Panc1 (cell line): ENCODE measurements at places on chromosomes 16 and 17.

DNA sequence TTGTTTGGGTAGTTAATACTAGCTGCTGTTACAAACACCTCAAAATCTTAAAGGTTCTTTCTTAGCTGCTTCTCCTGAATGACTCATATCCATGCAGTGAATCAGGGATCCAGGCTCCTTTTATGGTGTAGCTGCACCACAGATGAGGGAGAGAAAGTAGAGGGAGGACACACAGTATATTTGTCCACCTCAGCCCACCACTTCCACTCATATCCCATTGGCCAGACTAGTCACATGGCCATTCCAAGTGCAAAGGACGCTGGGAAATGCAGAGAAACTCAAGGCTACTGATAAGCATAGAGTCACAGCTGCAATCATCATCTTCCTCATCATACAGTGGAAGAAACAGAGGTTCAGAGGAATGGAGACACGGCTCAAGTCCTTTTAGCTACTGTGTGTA lies 63.8 kb downstream of the GSG1L start:
- DNase-seq, result no peak

- DNase-seq, result no peak
Measured at GRCh38 chr17:56679115-56679776, 85.7 kb downstream of the NOG start.

GRCh38 chr16:23141959-23142740 lies 7.1 kb downstream of the USP31 start:
- no peak for DNase-seq

DNA sequence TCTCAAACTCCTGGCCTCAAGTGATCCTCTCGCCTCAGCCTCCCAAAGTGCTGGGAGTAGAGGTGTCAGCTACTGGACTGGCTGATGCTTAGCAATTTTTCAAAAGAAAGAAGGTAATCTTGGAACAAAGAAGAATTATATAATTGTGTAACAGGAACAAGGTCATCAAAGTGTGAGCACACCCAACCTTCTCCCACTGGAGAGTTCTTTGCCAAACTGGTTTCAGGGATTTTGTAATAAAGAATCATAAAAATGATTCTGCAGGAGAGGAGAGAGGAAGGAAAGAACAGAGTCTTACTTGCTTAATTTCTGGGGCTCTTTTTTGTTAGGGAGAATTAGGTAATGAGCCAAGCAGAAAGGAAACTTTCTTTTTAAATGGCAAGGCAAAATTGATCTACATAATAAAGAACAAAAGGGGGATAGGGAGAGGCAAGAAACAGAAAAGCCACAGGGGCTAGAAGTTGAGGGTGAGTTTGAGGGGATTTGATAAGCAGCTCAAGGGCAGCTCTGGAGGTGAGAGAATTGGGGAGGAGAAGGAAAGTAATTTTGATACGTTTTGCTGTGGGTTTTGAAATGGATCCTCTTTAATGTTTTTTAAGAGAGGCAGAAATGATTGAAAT lies 21.3 kb downstream of the CHD9NB start:
- no peak for DNase-seq

DNA sequence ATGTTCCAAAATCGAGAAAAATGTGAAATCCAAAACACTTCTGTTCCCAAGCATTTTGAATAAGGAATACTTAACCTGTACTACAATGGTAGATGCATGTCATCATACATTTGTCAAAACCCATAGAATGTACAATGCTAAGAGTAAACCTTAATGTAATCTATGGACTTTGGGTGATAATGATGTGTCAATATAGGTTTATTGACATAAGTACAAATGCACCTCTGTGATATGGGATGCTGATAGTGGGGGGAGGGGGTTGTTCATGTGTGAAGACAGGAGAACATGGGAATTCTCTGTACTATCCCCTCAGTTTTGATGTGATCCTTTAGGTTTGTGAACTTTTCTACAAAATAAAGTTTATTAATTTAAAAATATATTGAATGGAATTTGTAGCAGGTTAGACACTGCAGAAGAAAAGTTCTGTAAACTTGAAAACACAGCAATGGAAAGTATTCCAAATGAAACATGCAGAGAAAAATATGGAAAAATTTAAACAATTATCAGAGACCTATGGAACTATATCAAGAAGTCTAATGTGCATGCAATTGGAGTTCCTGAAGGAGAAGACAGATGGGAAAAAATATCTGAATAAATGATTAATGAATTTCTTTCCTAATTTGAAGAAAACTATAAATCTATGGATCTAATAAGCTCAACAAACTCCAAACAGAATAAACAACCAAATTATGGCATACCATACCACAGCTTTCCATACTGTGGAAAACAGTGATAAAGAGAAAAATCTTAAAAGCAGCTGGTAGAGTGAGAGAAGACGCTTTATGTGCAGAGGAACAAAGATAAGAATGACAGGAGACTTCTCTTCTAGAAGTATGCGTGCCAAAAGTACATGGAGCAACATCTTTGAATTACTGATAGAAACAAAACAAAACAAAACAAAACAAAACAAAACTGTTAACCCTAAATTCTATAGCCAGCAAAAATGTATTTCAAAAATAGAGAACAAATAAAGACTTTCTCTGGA lies 34.7 kb upstream of the MSI2 start:
- no peak for DNase-seq

DNA sequence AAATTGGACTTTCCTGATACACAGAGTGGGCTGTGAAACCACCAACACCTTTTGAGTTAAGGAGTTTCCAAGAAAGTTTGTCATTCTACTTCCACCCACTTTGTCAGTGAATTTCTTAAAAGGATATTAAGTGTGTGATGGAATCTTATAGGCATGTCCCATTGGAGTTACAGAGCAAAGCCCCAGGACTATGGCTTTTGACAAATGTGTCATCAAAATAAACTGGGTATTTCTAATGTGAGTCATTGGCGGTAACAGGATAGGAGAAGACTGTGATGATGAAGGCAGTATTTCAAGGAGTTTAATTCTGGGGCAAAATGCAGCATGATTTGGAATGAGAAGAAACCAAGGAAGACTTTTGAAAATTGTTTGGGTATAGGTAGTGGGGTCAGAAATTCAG lies 1013.8 kb upstream of the EEF2KMT start:
- no peak for DNase-seq

GRCh38 chr16:87851141-87851587 lies 18.1 kb downstream of the SLC7A5 start:
- no peak for DNase-seq

DNA sequence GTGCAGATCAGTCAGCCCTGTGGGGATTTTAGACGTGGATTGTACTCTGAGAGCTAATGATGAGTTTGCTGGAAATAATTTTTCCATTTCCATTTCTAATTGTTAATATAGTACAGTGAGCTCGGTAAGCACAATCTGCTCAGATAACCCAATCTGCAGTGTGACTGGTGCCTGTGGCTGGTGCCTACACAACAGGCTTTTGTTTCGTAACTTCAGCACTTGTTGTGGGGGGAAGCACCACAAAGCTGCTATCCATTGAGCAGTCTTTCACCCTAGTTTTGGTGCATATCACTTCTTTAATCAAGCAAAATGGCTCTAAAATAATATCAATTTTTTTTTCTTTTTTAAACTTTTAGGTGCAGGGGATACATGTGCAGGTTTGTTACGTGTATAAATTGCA lies 534.9 kb upstream of the HSBP1 start:
- DNase-seq, result no peak

- DNase-seq, result no peak
Measured at GRCh38 chr16:48194828-48195556, 39.2 kb upstream of the ABCC12 start.

DNA sequence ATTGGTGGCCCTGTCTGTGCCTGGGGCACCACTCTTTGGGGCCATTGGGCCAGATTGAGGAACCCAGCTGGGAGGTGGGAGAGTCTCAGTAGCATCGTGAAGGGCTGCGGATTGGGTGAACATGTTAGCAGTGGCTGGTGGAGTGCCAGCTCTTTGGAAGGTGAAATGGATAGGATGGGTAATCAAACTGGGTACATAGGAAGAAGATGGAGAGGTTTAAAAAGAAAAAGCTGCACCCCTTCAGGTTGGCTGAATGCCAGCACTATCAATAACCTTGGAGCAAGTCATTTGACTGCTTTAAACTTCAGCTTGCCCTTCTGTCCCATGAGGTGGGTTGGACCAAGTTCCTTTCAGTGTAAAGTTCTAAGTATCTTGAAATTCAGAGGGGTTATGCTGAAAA lies 95.0 kb downstream of the RPTOR start:
- DNase-seq, result no peak

DNA sequence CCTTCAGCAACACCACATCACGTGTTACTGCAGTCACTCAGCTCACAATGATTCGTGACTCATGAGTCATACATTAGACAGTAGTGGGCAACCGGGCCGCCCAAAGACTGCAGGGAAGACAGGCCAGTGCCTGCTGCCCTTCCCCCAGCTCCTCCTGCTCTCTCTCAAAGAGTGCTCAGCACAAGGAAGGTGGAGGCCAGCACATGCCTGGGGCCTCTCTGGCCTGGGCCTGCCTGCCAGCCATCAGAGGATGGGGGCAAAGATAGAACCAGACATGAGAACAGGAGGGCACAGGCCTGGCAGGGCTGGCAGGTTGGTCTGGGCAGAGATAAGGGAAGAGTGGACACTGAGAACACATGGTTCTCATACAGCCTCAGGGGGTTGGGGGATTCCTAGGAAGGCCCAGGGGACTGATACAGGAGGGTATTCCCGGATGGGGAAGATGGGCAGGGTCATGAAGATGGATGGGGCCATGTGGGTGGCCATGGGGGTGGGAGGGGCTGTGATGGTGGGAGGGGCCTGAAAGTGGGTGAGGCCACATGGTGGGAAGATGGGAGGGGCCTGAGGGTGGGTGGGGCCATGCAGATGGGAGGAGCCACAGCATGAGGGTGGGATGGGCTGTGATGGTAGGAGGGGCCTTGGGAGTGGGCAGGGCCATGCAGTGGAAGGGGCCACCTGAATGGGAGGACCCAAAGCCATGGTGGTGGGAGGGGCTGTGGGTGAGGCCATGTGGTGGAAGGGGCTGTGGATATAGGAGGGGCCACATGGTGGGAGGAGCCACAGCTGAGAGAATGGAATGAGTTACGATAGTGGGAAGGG lies 29.0 kb downstream of the KATNB1 start:
- DNase-seq, result peak; percentile 18

DNA sequence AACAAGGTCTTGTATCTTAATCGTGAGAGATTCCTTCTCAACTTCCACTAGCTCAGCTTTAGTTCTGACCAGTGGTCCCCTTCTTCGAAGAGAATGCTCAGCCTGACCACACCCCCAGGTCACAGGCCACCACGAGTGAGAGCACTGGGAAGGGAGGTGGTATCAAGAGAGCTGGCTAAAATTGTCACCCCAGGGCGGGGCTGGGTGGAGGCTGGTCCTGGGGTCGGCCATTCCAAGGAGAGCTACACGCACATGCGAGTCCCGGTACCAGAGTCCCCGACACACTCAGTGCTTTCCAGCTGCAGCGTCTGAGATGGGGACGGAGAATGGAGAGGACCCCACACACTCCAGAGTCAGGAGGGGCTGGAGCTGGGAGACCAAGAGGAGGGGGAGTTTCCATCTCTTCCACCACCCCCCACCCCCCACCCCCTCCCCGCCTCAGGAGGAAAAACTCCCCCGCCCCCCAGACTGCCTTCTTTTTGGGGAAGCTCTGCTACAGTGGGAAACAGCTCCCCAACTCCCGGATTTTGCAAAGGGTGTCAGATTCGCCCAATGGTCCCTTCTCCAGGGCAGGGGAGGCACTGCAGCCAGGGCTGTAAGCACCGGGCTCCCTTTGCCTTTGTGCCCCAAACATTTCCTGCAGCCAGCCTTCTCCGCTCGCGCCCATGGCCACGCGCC lies 1.6 kb downstream of the C1QL1 start:
- DNase-seq, result no peak

DNA sequence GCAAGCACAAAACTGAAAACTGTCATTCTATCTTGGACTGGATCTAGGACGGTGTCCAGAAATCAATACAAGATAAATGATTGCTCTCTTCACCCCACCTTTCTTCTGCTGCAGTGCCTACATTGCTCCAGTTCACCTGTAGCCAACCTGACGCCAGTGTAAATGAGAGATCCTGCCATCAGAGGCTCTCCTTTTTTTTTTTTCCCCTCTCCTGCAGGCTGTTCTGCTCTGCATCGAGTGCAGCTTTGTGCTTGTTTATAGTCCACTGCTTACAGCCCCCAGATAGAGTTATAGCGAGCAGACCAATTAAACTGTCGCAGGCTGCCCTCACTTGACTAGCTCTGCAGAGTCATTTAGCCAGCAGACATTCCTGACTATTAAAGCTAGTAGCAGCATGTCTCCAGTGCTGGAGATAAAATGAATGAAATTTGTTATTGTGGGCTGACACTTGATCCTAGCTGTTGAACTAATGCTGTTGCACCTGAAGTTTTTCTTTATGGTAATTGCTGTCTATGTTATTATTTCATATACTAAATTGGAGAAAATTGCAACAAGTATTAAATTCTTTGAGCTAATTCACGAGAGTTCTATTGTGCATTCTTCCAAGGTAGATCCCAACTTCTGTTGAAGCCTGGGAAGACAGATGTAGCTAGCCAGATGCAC lies 257.1 kb downstream of the FTO start:
- DNase-seq, result no peak

DNA sequence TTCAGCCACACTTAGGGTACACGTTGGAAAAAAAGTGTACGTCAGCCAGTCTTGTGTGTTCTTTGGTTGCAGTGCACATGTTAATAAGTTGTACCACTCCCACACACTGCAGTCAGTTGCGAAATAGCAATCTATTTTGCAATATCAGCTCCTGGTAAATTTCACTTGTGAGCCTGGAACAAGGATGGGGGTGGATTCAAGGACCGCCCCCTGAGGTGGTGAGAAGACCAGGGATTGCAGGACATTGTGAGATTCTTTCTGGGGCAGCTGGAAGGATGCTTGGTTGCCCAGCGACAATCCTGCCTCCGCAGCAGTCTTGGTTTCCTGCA lies 78.6 kb upstream of the ZFHX3 start:
- no peak for DNase-seq

- DNase-seq, result no peak
Measured at GRCh38 chr16:53510704-53511070, 7.7 kb upstream of the AKTIP start.

DNA sequence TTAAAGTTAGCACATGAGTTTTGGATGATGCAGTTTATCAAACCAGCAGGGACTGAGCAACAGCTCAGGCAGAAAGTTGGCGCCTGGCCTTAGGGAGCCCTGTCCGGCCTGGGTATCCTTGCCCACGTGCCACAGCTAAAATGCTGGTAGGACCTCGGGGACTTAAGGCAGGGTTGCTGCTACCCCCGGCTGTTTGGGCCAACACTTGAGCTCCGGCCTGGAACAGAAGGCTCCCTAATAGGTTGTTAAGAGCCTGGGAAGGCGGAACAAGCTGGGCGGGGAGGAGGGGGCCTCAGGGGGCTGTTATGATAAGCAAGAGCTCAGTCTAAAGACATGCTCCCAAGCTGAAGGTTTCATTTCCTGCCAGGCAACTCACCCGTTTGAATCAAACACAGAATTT lies 39.7 kb downstream of the CUEDC1 start:
- DNase-seq, result no peak

- no peak for DNase-seq
Measured at GRCh38 chr17:82299452-82299851, 18.0 kb downstream of the CD7 start.

GRCh38 chr16:4767872-4768548 lies 1.0 kb upstream of the ZNF500 start:
- DNase-seq, result no peak
